ENCODE measurements at places on chromosomes 6 and 20.

DNA sequence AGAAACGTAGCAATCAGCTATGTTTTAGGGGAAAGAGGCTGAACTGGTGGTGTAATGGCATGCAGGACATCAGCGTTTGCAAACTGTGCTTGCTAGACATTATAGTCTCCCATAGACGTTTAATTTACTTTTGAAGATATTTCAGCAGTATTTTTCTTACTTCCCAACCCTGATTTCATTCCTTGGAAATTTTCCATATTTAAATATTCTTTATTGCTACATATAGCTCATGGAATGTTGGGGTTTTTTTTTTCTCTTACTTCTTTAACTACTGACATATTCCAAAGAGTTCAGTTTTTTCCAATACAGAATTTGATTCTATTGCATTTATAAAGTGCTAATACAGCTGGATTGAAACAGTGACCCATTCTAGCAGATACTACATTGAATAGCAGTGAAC is 694.4 kb upstream of the CITED2 start:
- no peak for DNase-seq

- no peak for DNase-seq
Measured at GRCh38 chr20:51366155-51366886, 176.2 kb downstream of the NFATC2 start.

GRCh38 chr6:53727748-53728147 is 62.2 kb upstream of the KLHL31 start:
- no peak for DNase-seq

DNA sequence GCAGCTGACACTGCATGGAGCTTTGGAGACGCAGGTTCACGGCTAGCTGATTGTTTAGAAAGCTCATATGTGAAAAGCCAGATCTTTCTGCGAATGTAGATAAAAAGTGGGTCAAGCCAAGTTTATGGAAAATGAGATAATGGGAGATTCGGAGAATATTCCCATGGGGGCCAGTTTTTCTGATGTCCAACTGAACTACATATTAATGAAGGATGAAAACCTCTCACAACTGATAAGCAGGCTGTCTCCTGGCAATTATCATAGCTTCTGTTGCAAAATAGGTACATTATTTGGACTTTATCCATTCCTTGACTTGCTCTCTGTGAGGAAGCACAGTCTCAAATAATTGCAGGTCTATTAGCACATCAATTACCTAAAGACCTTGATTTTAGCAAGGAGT is 21.1 kb downstream of the HDGFL1 start:
- no peak for DNase-seq

GRCh38 chr20:5770987-5771318 is 20.8 kb downstream of the SHLD1 start:
- DNase-seq: no peak

GRCh38 chr6:27693766-27694546 is 218.2 kb downstream of the OR2B2 start:
- no peak for DNase-seq

- DNase-seq: no peak
Measured at GRCh38 chr20:58168843-58169242, 59.6 kb downstream of the ANKRD60 start.

DNA sequence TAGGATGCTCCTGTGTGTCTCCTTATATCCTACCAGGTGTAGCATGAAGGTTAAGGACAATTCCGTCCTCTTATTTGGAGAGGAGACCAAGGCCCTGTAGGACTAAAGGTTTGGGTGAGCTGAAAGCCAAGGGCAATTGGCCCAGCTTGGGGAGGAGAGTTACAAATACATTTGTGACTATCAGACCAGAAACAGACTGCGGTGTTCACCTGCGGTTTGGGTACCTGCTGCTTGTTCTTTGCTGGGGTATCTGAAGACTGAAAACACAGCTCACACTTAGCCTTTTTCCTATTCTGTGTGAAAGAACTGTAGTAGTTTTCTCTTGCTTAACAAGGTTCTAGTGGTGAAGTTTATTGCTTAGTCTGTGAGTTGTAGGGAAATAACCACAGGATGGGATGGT is 55.0 kb downstream of the ESR1 start:
- DNase-seq: no peak

DNA sequence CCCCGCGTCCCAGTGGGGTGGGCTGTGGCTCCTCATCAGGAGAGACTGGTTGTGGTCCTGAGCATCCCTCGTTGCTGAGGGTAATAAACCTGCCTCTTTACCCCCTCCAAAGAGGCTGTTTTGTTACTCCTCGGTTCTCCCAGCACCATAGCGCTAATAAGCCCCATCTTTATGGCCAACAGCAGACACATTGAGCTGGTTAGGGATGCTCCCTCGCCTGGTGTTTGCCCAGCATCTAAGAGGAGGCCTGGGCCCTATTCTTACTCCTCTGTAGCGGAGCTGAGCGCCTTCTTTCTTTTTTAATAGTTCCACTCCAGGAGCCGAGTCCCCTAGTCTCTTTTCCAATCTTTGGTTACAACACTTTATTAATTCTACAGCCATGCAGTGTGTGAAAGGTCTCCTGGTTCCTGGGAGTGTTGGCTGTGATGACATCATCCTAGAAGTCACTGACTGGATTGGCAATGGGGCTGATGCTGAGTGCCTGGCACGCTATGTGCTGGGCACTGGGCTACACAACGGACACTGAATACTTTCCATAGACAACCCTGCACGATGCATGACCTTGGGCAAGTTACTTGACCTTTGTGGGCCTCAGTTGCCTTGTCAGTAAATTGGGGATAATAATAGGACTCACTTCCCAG is 50.6 kb upstream of the CCDC167 start:
- no peak for DNase-seq

- no peak for DNase-seq
Measured at GRCh38 chr6:137304020-137304780, 85.0 kb upstream of the IFNGR1 start.

DNA sequence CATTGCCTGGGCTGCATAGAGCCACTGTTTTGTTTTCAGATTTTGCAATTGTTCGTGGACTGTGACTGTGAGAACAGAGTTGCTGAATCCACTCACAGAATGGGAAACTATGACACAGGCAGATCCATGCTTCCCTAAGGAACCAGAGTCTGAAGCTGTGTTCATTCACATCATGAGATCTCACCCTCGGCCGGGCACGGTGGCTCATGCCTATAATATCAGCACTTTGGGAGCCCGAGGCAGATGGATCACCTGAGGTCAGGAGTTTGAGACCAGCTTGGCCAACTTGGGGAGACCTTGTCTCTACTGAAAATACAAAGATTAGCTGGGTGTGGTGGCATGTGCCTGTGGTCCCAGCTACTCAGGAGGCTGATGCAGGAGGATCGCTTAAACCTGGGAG is 139.2 kb upstream of the SALL4 start:
- no peak for DNase-seq

- no peak for DNase-seq
Measured at GRCh38 chr20:23003881-23004460, 31.1 kb upstream of the SSTR4 start.

GRCh38 chr6:148824291-148824690 is 77.5 kb downstream of the UST start:
- DNase-seq: no peak

GRCh38 chr6:108203189-108204112 is 37.6 kb downstream of the NR2E1 start:
- DNase-seq: no peak

DNA sequence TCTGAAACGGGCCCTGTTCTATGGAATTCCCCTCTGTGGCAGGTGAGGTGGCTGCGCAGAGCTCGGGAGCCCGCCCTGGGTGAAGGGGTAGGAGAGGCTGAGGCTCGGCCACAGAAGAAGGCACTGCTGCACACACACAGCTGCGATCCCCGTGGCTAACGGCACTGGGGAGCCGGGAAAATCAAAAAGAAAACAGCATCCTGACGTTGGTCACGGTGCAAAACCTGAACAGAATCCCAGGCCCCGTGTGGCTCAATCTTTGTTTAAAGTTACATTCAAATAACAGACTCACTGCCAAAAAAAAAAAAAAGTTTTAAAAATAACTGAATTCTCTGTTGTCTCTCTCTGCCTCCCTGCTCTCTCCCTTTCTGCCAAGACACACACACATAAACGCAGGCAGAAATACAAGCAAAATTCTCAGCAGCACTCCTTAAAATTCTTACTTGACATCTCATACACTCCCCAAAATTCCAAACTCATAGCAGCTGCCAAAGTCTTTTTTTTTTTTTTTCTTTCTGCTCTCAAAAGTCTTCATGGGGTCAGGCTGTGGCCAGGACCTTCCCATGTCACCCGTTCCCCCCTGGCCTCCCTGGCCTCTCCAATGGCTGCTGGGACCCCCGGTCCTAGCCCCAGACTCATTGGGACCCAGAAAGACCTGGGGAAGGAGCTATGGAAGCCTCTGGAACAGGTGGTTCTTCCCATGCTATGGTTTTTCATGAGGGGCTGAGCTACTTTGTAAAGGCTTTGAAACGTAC is 248.8 kb downstream of the TTLL2 start:
- no peak for DNase-seq

- no peak for DNase-seq
Measured at GRCh38 chr20:58709013-58709702, 16.6 kb downstream of the NPEPL1 start.
